Eye (tissue), 1 donor: ENCODE measurements at places on chromosomes 11 and 22.

DNA sequence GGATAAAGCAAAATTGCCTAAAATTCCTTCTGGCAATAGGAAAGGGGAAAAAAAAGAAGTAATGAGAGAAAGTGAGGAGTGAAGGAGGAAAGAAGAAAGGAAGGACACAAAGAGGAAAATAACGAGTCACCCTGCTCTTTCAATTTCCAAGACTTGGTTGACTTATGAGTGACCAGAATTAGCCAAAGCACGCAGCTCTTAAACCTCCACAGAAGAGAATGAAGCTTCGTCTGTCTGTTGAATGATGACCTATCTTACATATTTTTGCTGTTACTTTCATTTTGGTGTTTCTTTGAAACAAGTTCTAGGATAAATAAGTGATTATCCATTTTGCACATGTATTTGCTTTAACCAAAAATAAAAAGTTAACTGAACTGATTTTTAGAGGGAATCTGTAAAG is 728 bp downstream of the MMP27 start:
- DNase-seq: no peak

- no peak for DNase-seq
These were observed 8.8 kb downstream of the KIAA1671 start for GRCh38 chr22:24961217-24961844.

DNA sequence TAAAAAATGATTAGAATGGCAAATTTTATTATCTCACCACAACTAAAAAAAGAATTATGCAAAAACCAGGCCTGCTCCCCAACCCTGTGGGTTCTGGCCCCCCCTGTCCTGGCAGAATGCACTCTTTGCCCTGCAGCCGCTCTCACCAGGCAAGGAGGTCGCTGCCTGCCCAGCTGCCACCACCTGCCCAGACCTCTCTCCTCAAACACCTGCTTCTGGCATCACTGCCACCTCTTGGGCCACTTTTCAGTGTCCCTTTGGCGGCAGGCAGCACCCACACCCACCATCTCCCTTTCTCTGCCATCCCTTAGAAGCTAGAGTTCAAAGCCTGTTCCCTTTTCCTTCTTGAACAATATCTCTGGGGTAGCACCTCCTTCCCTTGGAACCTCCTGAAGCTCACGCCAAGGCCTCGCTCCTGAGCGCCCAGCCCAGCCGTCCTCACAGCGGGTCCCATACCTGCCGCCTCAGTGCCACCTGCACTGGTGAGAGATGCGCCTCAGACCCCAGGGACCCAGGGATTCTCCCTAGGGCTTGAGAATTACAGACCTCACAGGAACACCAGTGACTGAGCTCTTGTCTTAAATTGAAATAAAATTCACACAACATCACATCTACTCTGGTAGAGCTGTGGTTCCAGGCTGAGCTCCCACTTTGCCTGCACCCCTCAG is 44.6 kb downstream of the SGSM3 start:
- DNase-seq: no peak

- no peak for DNase-seq
These were observed 4.1 kb downstream of the NHERF4 start for GRCh38 chr11:119189393-119189792.

- DNase-seq: no peak
These were observed 6.7 kb upstream of the SEPTIN5 start for GRCh38 chr22:19707347-19708290.

- no peak for DNase-seq
These were observed 3.0 kb downstream of the PRSS23 start for GRCh38 chr11:86803136-86804045.

GRCh38 chr22:30187529-30188407 is 58.8 kb downstream of the LIF start:
- DNase-seq: no peak

GRCh38 chr11:121965330-121965729 is 150.7 kb downstream of the BLID start:
- no peak for DNase-seq

- no peak for DNase-seq
These were observed 113.6 kb downstream of the SIK3 start for GRCh38 chr11:116984589-116984988.

DNA sequence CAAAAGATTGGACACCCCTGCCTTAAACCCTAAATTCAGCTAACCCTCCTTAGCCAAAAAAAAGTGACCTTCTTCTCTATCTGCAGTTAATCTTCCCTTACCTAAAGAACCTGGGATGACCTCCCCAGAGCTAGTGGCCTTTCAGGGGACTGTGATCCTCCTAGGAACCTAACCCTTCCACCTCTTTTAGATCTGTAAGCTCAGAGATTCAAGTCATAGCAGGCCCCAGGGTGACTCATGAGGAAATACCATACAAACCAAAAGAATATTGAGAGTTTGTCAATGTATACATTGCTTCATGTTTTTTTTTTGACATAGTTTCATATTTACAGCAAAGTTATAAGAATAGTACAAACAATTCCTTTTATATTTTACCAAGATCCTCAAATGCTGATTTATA is 38.3 kb upstream of the CXCR5 start:
- no peak for DNase-seq

- DNase-seq: no peak
These were observed 39.6 kb downstream of the NEU3 start for GRCh38 chr11:75028321-75028720.

DNA sequence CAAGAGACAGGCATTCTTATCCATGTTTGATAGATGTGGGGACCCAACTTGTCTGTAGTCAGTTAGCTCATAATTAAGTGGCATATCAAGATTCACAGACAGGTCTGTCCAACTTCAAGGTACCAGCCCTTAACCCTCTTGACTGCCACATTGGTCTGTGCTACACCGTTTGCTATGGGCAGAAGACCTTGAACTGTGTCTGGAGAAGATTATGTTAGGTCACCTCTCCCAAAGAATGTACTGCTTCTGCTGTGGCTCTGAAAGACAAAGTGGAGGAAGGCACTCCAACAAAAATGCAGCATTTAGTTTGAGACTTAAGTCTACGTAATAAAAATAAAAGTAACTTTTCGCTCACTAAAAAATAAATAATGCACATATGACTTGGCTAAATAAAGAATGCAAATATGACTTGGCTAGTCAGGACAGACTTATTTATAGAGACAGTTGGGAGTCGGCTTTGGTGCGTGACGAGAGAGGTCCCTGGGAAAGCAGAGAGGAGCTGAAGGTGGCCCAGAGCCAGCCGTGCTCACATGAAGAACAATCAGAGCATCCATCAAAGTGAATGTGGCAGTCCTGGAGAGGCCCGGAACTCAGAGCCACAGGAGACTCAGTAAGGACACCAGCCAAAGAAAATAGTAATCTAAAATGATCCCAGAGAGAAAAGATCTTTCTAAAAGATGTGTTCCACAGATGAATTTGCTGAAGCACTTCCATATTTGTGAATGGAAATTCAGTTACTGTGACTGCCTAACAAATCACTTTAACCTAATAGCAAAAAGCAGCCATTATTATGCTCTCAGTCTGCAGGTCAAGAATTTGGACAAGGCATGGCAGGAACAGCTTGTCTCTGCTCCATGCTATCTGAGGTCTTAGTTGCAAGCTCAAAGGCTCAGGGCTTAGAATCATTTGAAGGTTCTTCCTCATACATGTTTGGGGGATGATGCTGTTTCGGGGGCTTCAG is 35.0 kb downstream of the CWC15 start:
- peak; percentile 53 for DNase-seq

GRCh38 chr11:32297611-32298011 is 137.7 kb downstream of the WT1 start:
- DNase-seq: peak; percentile 86

DNA sequence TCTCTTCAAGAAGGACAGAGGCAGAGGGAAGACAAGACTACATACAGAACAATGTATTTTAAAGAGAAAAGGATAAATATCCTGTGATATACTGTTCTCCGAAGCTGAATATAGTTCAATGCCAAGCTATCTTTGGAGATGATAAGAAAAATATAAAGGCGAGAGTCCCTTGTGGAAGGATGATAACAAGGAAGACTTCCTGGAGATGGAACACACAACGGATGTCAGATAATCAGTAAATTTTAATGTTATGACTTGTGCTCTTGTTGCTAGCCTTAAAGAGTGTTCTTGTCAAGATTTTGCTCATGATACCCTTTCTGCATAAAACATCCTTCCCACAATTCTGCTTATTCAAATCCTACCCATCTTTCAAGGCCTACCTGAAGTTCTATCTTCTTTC is 6.8 kb upstream of the CTR9 start:
- no peak for DNase-seq

GRCh38 chr11:115126092-115126491 is 378.1 kb downstream of the CADM1 start:
- no peak for DNase-seq

DNA sequence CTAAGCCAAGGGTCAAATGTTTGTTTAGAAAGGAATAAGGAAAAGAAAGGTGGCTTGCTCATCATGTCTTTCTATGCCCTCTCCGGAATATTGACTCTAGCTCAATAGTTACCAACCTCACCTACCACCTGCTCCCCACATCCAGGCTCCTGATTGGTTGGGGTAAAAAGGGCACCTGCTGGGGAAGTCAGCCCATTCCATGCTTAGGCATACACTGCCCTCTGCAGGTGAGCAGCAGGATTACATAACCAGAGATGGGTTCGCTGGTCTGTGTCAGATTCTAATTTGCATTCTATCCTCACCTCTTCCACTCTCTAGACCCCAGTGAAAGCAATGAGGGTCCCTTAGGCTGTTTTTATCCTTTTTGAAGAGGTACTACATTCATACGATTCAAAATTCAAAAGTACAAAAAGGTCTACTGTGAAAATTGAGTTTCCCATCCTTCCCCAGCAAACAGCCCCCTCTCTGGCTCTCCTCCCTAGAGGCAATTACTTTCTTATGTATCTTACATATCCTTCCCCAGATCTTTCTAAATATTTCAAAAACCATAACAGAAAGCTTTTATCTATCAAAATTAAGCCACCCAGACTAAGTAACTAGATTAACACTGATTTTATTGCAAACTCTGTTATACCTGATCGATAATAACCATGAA is 98.0 kb upstream of the ASPHD2 start:
- DNase-seq: peak; percentile 79

GRCh38 chr11:7353100-7353499 is 101.4 kb downstream of the SYT9 start:
- DNase-seq: no peak

GRCh38 chr11:68780829-68781228 is 29.5 kb upstream of the TESMIN start:
- DNase-seq: no peak

DNA sequence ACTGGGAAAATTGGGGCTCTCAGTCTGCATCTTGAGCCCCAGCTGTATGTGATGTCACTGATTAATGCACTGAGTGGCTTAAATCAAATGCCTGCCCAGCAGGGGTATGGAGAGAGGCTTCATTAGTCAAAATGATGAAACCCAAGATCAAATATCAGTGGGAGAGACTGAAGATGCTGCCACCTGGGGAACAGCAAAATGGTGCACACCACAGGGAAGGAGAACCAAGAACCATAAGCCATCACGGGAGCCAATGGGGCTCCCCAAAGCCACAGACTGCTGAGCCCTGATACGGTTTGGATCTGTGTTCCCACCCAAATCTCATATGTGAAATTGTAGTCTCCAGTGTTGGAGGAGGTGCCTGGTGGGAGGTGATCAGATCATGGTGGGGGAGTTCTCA is 85.6 kb downstream of the CTTN start:
- no peak for DNase-seq

DNA sequence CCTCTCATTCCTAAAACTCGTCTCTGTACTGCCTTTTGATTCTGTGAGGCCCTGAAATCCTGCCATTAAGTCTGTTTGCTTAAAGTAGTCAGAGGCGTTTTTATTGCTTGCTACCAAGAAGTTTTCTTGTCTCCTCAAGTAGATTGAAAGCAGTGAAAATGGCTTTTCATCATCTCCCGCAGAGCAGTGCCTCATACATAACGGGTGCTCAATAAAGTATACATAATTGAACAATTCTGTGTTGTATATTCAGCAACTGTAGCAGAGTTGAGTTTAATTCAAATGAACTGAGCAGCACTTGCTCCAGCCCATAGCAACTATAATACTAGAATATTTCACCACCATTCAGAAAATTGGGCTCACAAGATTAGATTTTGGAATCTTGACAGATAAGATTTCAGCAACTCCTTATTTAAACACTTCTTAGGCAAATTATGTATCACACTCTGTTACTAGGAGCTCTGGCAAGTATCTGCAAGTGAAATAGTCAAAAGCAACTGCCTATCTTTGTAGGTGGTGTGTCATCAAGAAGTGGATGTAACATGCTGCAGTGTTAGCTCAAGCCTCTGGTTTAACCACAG is 20.0 kb downstream of the FIBIN start:
- peak; percentile 55 for DNase-seq

DNA sequence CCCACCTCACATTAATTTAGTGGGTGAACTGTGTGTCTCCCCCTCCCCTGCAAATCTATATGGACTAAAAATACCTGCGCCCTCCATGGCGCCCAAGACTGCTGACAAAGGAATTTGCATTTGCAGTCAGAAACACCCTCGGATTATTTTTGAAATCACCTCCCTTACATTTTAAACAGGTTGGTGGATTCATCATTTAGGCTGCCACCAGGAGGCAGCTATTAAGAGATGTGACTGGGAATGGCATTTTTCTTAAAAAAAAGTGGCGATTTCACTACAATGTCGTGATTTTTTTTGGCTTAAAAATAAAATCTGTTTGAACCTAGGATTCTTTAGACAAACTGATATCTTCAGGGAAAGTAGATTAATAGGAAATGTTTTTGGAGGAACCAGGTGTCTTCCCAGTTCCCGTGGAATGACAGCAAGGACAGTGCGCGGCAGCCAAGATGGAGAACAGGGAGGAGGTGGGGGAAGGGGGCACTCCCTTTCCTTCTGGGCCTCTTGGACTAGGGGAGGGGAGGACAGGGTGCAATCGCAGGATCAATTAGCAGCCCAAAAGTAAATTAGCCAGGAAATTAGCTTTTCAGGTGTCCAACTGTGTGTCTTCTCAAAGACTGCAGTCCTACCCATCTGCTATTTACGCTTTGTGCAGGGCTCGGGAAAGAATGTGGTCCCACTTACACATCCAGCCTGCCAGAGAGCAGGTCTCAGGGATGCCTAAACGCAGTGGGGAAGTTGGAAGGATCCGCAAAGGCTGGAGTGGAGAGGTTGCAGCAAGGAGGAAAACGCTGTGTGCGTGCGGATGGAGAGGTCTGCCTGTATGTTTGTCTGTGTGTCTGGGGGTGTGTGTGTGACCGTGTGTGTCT is 496.4 kb downstream of the NTM start:
- no peak for DNase-seq

- DNase-seq: no peak
These were observed 81.1 kb downstream of the SCN3B start for GRCh38 chr11:123573286-123573685.
